ENCODE measurements at places on chromosomes 3 and 15. TPM values are rescaled to one million over a fixed set of nuclear protein-coding genes. Genes with fewer than 3 reads are reported as not detected.

The GNAT1 gene
- not detected for total RNA-seq

The CNTN3 gene
- 0.96 TPM for total RNA-seq

The KCNH8 gene
- 1.2 TPM for total RNA-seq

The LRRIQ4 gene
- not detected for total RNA-seq

DNA sequence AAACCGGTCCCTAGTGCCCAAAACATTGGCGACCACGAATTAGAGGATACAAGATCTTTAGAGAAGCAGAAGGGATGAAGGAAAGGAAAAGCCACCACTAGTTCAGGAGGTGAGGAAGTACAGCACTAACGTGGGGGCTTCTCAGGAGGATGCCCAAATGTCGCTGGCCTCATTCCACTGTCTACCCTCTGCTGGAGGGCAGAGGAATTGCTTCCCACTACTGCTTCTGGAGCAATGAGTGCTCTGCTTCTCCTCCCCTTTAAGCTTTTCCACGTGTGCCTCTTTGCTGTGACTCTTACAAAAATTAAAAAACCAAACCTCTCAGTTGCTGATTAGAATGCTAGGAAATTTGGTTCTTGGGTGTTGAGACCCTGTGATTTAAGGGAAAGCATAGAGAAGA lies 281.3 kb downstream of the CLSTN2 start:
- DNase-seq: no peak

DNA sequence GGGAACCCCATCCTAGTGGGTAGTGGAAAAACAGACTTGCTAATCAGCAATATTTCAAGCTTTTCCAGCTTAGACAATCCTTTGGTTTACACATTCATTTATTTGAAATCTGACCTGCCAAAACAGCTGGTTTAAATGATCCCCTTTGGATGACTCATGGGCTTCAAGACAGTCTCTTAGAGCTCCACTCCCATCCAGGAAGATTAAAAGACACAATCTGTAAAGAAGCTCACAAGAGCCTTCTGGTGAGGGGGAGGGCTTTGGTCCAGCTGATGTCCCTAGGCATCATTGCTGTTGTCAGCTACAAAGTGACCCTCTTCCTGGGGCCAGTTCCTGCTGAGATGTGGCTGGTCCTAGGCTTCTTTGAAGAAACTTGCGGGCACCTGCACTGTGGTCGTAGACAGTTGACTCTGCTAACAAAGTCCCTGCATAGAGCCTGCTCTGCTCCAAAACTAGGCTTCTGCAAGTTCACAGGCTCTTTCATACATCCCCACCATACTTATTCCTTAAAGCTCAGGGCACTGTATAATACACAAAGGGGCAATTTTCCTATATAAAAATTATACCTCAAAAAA lies 73.7 kb downstream of the IGSF11 start:
- peak; percentile 92 for DNase-seq

DNA sequence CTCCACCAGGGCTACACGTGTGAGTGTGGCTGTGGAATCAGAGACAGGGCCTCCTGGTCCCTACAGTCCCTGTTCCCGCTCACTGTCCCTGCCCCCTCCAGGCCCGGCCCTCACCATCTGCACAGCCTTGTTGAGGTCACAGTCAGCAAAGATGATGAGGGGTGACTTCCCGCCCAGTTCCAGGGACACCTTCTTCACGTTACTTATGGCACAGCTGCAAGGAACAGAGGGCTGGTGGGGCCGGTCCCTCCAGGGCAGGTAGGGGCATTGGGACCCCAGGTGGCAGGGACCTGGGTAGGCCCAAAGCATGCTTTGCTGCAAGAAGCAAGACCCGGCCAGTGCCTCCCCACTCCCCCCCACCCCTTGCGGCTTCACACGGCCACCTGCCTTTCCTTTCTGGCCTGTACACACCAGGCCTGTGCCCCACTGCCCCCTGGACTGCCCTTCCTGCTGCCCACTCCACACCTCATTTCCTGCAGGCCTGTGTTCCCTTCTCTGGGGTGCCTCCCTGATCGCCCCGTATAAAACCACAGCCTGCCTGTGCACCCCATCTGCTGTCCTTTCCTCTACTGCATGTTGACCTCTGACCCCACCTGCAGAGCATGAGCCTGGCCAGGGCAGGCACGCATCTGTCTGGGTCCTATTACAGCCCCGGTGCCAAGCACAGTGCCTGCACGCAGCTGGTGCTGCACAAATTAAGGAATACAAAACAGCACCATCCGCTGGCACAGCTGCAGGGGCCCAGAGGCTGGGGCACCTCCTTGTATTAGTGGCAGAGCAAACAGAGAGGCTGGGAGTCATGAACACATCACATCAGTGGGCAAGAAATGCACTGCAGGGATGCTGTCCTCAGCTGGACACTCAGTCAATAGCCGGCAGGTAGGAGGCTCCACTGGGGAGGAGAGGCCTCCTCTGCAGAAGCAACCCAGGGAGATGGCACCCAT lies 30.8 kb upstream of the SLC41A3 start:
- no peak for DNase-seq

- peak; percentile 23 for DNase-seq
Measured at GRCh38 chr3:148379763-148380382, 317.8 kb upstream of the AGTR1 start.

DNA sequence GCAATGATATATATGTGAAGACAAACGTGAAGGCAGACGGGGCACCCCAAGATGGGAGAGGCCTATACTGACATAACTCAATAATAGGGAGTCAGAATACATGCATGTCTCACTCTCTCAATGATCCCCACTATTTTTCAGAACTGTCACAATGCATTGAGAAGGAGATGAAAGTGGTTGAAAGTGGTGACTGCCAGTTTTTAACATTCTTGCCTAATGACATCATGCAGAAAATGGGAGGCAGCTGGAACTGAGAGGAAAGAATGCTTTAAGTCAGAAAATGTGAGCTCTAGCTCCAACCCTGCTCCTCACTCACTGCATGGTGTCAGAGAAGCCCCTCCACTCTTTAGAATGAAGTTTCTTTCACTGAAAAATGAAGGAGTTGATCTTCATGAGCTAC lies 55.3 kb upstream of the P2RY1 start:
- peak; percentile 67 for DNase-seq

GRCh38 chr3:27533261-27533607 lies 49.0 kb upstream of the SLC4A7 start:
- DNase-seq: peak; percentile 65

DNA sequence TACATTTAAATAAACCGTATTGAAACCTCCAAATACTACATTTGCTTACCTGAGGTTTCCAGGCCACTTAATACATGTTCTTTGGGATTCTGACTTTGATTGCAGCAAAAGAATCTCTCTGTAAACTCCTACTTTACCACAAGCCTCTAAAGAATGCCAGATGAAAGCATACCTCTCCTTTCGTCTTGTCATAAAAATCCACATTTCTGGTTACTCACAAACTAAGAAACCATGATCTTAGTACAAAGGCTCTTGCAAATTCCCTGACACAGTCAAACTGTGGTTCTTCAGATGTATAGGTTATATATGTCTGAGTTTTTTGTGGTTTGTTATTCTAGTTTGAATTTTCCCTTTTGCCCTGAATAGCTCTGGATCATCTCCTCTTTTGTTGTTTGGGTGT lies 188.4 kb downstream of the RAP2B start:
- DNase-seq: peak; percentile 81

- DNase-seq: no peak
Measured at GRCh38 chr3:129252748-129253147, 3.3 kb downstream of the COPG1 start.

GRCh38 chr3:113695786-113696645 lies at the start of gene USF3:
Gene USF3 (minus strand): TSS chr3:113696642. CDS start chr3:113674878, 21,764 bp downstream.
- peak; percentile 80 for DNase-seq

GRCh38 chr15:86432861-86433260 lies 353.2 kb downstream of the AGBL1 start:
- DNase-seq: no peak
